ENCODE measurements at places on chromosomes 1 and 21.

DNA sequence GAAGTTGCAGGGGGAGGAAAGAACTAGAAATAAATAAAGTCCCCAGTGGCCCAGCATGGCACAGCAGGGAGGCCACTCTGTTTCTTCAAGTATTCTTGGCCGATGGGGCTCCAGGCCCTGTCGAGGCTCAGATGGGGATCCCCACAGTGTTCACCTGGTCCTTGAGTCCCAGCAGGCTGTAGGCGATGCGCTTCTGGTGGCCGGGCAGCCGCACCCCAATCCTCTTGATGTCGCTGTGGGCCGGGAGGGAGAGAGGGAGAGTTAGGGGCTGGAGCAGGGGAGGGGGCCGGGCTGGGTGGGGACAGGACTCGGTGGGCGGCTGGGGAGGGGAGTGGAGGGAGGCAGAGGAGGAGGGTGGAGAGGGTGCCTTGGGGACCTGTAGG, 30.8 kb downstream of the EPHA2 start:
- no peak for DNase-seq

GRCh38 chr1:53166912-53167311, 24.5 kb upstream of the SLC1A7 start:
- no peak for DNase-seq

DNA sequence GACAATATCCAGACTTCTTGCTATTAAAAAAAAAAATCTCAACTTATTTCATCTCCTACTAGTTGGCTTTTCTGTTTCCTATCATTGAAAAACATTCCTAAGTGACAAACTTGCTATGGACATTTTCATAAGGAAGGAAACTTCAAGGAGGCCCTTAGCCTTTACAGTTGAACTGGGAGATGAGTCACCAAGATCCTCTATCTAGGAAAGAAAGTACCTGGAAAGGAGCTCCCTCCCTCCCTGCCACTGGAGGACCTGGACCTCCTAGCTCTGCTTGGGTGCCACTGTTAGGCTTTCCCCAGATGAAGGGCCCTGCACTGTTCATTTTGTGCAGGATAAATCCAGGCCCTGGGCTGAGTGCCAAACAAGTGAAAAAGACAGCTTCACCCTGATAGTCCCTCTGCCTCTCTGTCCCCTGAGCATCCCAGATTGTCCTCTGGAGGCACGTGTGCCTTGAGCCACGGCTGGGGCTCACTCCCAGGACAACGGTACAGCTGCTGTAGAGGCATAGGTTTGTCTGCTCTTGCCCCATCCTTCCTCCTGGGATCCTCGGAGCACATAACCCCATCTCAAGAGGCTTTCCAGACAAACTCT, 40.2 kb upstream of the SOX13 start:
- no peak for DNase-seq

- DNase-seq, result no peak
These were observed 12.4 kb downstream of the SKI start for GRCh38 chr1:2240270-2241156.

DNA sequence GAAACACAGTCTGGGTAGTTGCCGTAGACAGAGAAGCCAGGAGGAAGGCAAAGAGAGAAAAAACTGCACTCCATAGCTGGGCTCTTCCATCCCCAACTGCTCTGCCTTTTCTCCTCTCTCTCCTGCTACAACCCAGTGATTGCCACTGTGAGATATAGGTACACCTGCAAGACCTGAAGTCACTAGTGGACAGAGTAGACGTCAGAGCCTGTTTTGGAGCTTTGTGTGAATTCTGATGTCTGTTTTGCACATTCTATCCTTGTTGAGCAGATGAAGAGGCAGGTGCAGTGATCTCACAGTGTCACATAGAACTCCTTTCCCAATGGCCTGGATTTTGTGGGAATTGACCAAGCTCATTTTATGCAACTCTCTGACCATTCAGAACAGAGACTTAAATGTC, 2.2 kb downstream of the HAO2 start:
- DNase-seq, result no peak

- peak; percentile 79 for DNase-seq
These were observed 27.6 kb downstream of the SKI start for GRCh38 chr1:2255420-2256369.
